ENCODE measurements at places on chromosomes 12 and 14. TPM values are rescaled to one million over a fixed set of nuclear protein-coding genes. Genes with fewer than 3 reads are reported as not detected.

DNA sequence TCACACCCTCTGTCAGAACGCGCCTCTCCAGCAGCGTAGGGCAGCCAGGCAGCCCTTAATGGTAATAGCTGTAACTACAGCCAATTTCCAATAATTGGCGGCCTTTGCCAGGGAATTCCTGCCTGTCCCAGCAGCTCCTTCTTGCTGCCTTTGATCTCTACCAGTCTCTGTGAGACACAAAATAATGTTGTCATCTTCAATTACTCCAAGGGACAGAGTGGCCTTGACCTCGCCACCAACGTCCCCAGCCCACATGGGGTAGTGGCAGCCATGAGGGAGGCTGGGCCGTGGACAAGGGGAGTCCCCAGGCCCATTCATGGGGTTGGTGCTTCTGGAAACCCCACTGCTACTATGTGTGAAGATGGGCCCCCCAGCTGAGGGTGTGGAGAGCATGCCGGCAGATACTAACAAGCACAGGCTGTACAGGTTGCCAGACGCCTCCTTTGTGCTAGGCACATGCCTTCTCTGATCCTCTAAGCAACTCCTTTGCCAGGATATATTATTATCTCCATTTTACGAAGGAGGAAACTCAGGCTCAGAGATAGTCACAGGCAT is 17.4 kb upstream of the CLMN start:
- DNase-seq, result no peak

DNA sequence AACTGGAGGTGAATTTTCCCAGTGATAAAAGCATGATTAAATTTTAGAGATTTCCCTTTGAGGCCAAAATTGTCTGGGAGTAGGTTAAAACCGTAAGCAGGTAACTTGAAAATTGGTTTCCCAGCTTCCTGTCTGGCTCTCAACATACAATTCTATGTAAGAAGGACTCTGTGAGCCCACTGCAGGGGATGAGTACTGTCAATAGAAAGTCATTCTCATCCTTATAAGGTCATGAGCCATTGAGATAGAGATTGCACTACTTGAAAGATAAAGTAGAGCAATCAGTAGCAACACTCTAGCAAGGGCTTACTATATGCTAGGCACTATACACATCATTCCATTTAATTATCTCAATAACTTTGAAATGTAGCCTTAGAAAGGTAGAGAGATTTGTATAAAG is 225.6 kb upstream of the HMGA2 start:
- DNase-seq, result no peak

DNA sequence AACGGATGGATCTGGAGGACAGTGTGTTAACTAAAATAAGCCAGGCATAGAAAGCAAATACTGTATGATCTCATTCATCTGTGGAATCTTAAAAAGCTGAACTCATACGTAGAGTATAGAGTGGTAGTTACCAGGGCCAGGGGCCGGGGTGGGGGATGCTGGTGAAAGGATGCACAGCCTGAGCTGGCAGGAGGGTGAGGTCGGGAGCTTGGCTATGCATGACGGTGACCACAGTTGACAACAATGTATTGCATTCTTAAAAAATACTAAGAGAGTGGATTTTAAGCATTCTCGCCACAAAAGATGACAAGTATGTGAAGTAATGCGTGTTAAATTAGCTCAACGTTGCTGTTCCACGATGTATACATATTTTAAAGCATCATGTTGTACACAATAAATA is 351.3 kb downstream of the TMEM121 start:
- no peak for DNase-seq

- DNase-seq, result no peak
Measured at GRCh38 chr14:24403294-24403998, 4.6 kb downstream of the NYNRIN start.

- no peak for DNase-seq
Measured at GRCh38 chr14:97624985-97625384, 827.8 kb downstream of the VRK1 start.

USP15 gene
- 17.4 TPM for total RNA-seq

JKAMP gene
- total RNA-seq, result 145 TPM
